Fibroblast of skin of left quadriceps (primary cell): ENCODE measurements at places on chromosomes 13 and 19.

DNA sequence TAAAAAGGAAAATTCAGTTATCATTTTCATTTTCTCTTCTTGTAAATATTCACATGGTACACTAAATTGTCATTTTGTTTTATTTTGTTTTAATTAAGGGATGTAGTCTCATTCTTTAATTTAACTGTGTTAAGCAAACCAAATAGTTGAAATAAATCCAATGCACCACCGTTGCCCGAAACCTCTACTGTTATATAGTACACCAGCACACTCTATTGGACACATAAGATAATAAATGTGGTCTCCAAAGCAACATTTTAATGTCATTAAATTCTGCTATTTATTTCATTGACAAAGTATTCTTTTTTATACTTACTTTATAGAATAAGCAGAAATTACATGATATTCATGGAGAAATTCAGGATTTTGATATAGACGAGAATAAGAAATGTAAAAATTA is 156.4 kb upstream of the FREM2 start:
- DNase-seq = peak; percentile 32

DNA sequence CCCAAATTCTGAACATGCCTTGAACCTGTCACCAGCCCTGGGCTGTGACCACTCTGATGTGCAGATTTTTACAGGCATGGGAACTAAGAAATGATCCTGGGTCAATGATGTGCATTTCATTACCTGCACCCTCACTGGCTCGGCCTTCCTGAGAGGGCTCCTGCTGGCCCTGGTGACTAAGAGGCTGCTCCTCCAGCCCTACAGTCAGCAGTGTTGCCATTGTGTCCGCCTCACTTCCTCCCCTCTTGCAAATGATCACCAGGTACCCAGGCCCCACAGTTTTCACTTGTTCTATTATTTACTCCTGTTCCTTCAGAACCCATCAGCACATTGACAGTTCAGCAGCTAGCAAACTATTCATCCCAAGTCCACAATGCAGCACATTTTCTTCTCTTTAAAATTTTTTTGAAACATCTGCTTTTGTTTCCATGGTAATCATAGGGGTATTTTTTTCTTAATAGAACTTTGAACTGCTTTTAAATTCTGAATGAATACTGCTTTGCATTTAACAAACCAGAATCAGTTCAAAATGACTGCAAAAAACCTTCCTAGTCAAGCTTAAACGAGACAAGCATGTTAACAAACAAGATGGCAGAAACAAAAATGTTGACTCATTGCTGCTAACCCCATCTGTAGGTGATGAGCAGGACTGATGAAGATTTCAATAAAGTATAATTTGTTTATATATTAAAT is 29.3 kb downstream of the STARD13 start:
- DNase-seq = no peak

- DNase-seq = no peak
These were observed 618.7 kb upstream of the SGCG start for GRCh38 chr13:22562116-22562515.

GRCh38 chr13:49635599-49636433 is 7.5 kb downstream of the ARL11 start:
- peak; percentile 27 for DNase-seq

GRCh38 chr19:45852983-45853382 is 10.0 kb downstream of the SYMPK start:
- DNase-seq = no peak

GRCh38 chr13:102141625-102142472 is 260.0 kb downstream of the FGF14 start:
- peak; percentile 2 for DNase-seq

DNA sequence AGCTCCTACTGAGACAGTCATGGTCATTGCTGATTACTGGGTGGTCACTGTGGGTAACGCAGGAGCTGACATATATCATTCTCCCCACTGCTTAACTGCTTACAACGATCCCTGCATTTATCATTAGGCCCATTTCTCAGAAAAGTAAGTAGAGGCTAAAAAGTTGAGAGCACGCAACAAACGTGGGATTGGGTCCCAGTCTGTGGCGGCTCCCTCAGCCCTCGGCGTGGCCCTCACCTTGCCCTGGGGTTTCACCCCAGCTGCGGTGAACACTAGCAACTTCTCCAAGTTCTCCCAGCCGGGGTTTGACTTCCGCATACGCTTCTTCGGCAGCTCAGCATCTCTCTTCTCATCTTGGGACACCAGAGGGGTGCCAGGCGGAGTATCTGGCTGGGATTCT is 2.5 kb downstream of the PNKP start:
- DNase-seq = no peak

DNA sequence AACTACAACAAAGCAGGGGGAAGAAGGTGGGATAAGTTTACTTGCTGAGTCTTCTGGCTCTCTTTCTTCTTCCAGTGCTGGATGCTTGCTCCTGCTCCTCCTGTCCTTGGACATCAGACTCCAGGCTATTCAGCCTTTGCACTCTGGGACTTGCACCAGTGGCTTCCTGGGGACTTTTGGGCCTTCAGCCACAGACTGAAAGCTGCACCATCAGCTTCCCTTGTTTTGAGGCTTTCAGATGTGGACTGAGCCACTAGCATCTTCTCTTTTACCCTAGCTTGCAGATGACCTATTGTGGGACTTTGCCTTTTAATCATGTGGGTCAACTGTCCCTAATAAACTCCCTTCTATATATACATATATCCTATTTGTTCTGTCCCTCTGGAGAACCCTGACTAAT is 173.0 kb upstream of the UFM1 start:
- no peak for DNase-seq

GRCh38 chr19:35170359-35171061 is 16.0 kb downstream of the FXYD5 start:
- no peak for DNase-seq

DNA sequence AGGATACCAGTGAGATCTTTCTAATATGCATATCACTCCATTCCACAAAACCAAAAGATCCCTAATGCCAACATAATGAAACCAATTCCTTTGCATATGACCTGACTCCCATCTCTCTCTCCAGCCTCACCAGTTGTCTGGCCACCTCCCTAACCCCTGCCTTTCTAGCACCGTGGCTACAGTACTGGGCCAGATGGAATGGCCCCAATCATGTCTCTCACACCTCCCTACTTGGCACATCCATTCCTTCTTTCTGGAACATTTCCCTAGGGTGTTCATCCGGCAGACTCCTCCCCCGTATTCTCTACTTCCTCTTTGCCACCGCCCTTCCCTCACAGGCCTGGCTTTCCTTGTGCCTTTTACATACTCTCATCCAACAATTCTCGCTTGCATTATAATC is 62.0 kb downstream of the GPALPP1 start:
- DNase-seq = no peak

- DNase-seq = no peak
These were observed 24.5 kb upstream of the AKT2 start for GRCh38 chr19:40309666-40310065.
